Urothelium cell line (cell line): ENCODE measurements at places on chromosomes 6 and 20.
A peak's percentile ranks its signal among the peaks of the same experiment; 100 is the strongest.

- no peak for DNase-seq
These were observed 53.8 kb downstream of the PRND start for GRCh38 chr20:4775322-4776078.

DNA sequence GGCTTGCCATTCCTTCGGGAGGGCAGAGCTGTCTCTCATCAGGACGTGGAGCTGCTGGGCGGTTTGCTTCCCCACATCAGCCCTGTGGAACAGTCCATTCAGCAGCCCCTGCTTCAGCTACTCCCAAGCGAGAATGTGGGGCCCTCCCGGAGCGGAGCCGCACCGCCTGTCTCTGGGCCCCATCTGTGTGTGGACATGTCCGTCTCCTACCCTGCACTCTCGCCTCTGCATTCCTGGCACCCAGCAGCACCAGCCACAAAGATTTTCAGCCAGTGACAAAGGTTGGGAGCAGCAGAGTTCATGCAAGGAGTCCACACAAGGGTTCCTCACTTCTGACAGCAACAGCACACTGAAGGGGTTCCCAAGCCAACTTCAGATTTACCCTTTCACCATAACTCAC lies 29.0 kb upstream of the SLC22A1 start:
- no peak for DNase-seq

DNA sequence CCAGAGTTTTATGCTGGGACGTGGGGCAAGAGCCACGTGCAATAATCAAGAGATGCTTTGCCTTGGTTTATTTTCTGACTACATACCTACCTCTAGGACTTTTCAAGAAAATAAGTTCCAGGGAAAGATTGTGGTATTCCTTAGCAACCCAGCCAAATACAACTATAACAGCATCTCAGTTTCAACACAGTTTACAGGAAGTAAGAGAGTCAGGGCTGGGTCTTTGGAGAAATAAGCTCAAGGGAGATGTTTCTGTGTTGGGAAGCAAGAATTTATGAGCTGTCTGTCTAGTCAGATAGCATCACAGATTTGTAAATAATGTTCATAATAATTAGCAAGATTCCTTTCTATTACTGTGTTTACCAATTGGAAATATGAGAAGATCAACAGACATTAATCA lies 35.1 kb downstream of the MAP3K5 start:
- no peak for DNase-seq

DNA sequence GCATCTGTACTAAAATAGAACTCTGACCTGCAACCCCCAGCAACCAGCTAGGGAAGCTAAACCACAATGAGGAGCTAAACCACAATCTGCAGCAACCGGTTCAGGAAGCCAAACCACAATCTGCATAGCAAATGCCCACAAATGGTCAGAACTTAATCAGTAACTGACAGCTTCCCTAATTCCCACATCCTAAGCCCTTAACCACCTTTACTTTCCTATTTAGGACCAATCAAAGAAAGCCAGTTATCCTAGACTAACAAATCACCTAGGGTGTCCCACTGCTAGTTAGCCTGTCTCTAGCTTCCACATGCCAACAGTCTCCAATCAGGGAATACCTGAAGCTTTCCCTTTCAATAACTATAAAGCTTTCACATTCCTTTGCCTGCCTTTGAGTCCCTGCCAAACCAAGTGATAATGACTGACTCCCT lies 424.6 kb upstream of the PTCHD4 start:
- peak; percentile 47 for DNase-seq

DNA sequence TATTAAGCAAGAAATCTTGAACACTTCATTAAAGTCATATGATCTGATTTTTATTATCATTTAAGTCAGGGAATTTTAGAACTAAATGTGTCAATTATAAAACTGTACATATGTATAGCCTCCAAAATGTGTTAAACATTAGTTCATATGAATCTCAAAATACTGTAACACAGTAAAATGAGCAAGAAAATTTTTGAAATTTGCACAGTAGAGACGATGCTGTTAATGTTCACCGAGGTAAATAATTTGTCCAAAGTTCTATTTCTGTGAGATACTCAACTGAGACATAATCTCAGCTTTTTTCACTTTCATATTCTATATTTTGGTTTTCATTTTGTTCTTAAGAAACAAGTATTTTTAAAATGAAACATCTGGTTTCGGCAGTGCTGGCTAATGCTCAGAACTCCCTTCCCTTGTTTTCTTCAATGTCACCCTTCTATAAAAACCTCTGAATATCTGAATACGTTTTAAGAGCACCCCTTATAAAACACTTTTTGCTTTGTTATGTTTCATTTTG lies 353.1 kb downstream of the LAMA2 start:
- DNase-seq = no peak

DNA sequence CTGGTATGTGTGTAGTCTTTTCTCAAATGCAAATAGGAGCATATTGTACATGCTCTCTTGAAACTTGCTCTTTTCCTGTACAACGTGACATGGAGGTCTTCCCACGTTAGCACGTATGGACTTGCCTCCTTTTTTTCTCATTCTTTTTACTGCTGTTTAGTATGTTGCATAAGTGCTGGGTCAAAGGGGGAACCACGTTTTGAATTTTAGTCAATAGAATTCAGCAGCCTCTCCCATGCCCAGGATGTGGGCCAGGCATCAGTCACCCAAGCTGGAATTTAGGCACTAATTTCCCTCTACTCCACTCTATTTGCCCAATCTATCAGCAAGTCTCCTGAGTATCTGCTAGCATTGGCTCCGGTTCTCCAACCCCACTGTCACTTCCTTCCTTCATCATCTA lies 41.5 kb upstream of the RNF24 start:
- no peak for DNase-seq

GRCh38 chr20:63273635-63274380 lies 1.2 kb downstream of the ARFGAP1 start:
- peak; percentile 79 for DNase-seq

DNA sequence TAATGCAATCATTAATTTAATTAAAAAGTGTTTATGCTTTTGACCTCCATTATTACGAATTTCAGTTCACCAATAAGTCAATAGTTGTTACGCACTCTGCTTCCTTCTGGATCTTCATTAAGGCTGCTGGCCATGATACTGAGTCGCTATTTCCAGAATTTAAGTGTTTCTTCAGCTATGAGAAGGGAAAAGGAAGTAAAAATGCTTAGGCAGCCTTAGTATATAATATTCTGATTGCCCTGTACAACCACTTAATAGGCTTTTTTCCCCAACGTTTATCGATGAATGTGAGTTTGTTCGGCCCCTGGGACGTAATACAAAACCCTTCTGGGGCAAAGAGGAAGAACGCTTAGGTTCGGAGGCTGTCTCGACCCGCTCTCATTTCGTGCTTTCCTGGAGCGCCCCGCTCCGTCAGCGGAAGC lies 644 bp downstream of the OARD1 start:
- no peak for DNase-seq

DNA sequence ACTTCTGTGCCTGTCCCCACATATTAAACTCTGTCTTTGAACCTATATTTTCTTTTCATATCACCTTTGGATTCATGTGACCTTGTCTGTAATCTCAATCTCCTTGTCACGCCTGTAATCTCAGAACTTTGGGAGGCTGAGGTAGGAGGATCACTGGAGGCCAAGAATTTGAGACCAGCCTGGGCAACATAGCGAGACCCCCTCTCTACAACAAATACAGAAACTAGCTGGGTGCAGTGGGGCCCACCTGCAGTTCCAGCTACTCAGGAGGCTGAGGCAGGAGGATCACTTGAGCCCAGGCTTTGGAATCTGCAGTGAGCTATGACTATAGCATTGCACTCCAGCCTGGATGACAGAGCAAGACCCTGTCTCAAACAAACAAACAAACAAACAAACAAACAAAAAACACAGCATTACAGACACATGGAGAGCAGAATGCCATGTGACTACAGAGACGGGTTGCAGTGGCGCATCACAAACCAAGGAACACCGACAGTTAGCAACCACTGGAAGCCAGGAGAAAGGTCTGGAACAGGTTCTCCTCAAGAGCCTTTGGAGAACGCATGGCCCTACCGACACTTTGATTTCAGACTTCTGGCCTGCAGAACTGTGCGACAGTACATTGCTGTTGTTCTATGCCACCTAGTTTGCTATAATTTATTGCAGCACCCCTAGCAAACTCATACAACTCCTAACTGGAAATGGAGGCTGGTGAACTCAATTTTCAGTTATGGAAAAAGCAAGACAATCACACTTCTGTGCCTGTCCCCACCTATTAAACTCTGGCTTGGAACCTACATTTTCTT lies 14.6 kb upstream of the TIAM2 start:
- DNase-seq = no peak

DNA sequence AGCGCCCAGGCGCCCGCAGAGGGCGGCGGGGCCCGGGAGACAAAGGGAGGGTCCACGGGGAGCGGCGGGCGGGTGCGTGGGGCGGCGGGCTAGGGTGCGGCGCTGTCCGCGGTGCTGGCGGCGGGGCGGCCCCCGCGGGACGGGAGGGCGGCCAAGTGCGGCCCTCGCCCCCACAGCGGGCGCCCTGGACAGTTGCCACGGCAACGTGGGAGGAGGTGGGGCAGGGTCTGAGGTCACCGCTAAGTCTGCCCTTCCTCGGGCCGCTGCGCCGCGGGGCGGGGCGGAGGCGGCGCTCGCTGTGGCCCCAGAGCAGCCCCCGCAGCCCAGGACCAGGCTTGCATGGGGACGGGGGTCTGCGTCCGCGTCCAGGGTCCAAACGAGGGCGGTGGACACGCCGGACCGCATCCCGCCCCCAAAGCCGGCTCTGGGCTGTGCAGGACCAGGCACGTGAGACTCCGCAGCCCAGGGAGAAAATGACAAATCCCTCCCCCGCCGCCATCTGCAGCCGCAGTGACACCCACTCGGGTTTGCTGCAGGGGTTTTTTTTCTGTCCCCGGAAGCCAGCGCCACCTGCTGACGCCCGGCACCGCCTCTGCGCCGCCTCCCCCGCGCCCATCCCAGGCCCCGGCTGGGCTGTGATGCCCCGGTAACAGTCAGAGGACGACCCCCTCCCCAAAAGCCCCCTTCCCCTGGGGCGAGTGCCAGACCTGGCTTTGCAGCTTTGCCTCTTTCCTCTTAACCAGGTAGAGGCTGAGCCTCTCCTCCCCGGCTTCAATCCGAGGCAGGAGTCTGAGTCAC lies 36.8 kb downstream of the YTHDF1 start:
- peak; percentile 87 for DNase-seq
